NCI-H774 (cell line): ENCODE measurements at places on chromosomes 2 and 18.

DNA sequence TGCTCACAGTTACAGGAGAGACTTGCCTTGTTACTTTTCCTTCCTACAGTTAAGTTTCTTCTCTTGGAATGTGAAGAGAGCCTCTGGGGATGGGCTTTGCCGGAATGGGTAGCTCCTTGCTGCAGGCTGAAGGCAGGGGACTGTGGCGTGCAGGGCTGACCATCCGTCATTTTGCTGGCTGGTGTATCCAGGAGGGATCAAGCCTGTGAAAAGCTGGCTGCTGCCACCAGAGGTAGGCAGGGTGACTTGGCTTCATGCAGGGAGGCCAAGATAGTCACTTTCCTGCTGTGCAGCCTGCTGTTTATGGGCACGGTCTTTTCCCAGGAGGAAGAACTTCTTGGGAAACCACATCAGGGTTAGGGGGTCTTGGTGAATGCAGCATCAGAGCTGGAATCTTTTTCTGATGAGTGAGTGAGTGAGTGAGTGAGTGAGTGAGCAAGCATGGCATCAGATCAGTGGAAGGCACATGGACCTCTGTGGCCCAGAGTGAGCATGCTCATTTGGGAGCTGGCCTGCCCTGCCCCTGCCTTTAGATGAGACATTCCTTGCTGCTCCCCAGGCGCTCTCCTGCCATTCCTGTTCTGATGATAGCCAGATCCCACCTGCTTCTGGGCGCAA, 33.0 kb downstream of the FHOD3 start:
- DNase-seq: no peak

- DNase-seq: no peak
Measured at GRCh38 chr2:26769089-26769761, 5.1 kb downstream of the SLC35F6 start.

DNA sequence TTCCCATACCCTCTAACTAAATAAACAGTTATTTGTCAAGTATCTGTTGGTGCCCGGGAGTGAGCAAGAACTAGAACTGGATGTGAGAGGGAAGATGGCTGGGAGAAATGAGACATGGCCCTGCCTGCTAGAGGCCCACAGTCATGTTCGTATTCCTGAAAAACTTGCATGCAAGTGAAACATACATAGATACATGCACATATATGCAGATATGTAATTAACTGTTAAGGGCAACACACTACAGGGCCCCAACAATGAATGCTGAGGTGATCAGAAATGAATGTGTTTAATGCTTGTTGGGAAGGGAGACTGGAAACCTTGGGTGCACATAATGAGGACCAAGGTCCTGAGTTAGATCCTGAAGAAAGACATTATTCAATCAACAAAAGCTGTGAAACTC, 49.8 kb downstream of the ADD2 start:
- DNase-seq: no peak

- no peak for DNase-seq
Measured at GRCh38 chr2:199798831-199799580, 52.0 kb downstream of the FTCDNL1 start.

DNA sequence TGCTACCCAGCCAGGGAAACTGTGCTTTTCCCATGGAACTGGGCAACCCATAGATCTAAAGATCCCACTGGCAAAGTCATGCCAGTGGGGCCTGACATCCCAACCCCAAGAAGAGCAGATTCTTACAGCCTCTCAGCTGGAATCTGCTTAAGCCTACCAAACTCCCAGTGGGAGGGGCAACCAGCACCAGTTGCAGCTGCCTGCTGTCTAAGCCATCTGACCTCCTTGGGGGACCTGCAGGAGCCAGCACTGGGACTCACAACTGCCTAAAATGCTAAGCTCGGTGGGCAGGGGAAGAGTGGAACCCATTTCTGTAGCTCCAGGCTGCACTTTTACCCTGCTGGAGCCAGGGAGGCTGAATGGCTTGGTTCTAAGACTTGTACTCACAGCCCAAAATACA, 770.7 kb upstream of the SLC8A1 start:
- no peak for DNase-seq

DNA sequence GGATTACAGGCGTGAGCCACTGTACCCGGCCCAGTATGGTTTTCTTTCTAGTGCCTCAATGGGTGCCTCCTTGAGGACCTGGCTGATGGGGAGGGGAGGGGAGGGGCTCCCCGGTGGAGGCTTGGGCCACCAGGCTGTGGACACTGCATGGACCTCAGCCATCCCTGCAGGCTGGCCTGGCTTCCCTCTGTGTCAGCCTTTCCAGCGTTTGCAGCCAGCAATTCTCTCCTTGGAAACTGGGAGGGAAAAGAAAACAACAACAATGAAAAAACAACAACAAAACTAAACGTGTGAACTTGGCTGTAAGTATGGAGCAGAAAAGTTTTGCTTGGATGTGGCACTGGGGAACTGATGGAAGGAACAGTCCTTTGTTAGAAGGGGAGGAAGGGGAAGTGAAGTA, 159.3 kb downstream of the GLI2 start:
- no peak for DNase-seq

- no peak for DNase-seq
Measured at GRCh38 chr2:62944362-62944761, 106.3 kb upstream of the OTX1 start.

DNA sequence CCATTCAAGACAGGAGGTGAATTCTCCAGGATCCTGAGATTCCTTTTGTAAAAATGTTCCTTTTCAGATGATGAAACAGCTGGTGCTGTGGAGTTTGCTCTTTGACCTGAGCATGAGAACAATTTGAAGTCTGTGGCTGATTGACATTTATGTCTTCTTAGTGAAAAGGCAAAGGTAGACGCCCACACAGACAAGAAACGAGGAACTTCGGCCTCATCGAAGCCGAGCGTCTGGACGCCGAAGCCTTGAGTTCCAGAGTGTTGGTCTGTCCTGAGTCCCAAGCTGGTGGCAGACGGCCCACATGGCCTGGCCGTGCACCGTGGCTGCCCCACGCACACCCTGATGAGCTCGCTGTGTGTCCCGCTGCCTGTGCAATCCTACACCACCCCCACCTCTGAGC, 20.7 kb upstream of the SNTG2 start:
- no peak for DNase-seq

DNA sequence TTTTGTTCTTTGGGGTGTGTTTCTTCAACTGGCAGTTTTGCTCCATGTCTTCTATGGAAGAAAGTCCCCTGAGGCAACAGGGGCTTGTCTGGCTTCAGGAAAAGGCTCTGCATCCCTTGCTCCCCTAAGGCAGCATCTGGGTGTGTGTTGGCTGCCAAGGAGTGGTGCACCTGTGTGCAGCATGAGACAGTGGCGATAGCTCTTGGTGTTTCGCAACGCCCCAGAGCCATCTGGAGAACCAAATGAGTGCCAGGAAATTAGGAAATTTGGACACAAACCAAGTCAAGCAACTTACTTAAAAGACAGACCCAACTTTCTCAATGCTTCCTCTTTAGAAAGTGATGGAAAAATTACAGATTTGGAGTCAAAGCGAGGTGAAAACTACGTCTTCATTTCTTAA, 1044.4 kb upstream of the CNTNAP5 start:
- DNase-seq: no peak

DNA sequence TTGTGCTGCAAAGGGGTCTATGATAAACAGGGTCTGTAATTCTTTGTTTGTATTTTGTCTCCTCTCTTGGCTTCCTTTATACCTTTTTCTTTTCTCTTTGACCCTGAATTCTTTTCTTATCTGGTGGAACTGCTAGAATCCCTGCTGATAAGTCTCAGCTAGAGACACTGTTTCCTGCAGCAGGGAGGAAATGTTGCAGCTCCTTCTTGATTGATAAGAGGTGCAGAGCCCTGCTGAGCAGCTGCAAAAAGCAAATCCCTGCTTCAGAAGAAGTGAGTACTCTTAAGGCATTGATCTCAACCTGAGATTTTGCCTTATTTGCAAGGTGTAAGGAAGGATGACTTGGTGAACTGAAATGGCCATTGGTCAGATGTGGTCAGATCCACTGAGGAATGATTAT, 167.8 kb downstream of the NUP35 start:
- DNase-seq: no peak

GRCh38 chr2:218536804-218537494, 31.2 kb downstream of the USP37 start:
- no peak for DNase-seq

DNA sequence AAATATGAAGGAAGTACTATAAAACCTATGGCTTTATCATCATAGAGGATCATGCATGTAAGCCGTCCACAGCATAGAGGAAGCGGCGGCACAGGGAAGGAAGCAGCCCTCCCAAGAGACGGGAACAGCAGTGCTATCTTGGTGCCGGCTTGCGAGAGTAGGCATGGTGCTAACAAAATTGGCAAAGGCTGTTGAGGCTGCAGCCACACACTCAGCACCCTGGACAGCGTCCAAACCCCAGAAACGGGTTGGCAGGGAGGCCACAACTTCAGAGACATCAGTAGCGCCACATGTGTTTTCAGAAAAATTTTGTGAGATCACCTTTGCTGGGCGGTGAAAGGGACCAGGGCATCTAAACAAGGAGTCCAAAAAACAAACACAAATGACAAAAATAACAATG, 37.7 kb downstream of the NETO1 start:
- DNase-seq: no peak
